ENCODE measurements at places on chromosomes 5 and 9.

DNA sequence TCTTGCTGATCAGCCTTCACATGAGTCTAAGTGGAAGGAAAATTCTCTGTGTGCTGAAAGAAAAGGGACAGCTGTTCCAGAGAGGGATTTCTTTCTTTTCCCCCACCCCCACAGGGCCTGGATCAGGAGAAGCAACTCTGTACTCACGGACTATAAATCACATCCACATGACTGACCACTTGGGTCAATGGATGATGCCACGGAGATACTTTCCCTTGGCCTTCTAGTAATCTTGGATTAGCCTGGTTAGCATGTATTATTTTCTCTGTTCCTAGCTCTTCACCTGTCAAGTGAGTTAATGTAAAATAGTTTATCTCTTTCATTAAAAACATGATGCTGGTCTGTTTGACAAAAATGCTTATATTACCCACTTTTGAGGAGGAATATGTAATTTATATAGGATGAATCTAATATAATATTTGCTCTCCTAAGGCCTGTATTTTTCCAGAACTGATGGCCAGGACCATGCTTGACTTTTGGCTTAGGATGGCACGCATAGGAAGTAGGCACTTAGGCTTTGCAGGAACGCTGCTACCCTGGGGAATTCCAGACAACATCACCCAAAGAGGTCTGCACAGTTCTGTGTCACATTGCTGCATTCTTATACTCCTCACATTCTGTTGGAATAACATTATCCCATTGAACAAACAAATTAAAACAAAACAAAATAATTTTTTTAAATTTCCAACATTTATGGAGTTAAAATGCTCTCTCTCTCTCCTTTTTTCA lies 892.1 kb downstream of the TLE1 start:
- no peak for DNase-seq

DNA sequence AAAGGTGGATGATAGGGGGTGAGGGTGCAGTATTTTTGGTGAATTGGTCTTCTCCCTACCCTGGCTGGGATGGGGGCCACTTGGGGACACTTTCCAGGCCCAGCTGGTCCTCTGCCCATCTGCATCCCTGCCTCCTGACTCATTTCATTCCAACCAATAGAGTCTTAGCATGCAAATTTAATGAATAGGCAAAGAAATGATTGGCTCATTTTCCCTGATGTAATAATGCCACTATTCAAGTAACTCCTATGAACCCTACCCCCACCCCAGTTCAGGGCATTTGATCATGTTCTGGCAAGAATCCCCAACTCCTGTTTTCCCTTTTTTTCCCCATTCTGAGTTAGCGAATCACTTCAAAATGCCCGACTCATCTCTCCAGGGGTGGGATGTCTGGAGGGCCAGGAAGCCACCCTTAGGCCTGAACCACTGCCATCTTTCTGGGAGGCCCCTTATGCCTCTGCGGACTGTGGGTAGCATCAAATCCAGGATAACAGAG lies 56.7 kb downstream of the PCDH1 start:
- no peak for DNase-seq

GRCh38 chr9:24416136-24416535 lies 129.6 kb downstream of the IZUMO3 start:
- DNase-seq, result no peak

DNA sequence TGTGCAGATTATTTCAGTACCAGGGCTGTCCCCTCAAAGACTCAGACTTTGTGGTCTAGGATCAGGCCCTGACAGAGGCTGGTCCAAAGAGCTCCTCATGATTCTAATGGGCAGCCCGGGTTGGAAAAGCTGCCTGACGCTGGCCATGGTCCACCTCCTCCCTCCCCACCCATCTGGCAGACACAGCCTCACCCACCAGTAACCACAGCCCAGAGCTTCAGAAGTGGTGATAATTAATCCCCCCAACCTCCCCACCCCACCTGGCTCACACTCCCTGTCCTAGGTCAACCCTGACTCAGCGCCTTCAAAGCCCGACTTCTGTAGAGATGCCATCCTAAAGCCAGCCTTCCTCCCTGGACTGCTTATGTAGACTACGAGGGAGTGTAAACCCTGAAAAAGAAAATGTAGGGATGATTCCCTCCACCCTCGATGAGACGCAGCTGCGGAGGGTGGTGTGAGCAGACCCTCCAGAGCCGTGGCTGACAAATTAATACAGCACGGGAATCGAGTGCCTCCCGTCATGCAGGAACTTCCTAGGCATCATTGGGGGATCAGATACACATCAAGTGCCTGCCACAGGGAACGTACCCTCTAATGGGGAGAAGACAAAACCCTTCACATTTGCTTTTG lies 7.0 kb downstream of the UBE2QL1 start:
- DNase-seq, result no peak

DNA sequence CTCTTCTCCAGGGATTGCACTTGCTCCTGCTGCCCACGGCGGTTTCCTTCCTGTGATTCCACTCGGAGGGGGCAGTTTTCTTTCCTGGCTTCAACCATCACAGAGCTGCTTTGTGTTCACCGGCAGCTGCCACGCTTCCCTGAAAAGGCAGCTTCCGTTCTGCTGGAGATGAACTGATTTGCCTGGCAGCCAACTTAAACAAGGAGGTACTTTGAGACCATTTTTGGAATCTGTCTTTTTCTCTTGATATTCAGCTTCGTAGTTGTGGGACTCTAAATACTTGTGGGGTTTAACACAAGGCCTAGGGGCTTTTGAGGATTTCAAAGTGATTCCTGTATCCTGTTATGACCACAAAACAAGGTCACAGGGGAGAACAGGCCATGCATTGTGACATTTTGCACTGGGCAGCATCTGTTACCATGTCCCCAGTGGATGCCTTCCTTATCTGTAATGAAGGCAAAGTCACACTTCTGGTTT lies 192.0 kb downstream of the MTRR start:
- DNase-seq, result no peak

GRCh38 chr5:54793468-54794134 lies 191.8 kb downstream of the ESM1 start:
- DNase-seq, result no peak

DNA sequence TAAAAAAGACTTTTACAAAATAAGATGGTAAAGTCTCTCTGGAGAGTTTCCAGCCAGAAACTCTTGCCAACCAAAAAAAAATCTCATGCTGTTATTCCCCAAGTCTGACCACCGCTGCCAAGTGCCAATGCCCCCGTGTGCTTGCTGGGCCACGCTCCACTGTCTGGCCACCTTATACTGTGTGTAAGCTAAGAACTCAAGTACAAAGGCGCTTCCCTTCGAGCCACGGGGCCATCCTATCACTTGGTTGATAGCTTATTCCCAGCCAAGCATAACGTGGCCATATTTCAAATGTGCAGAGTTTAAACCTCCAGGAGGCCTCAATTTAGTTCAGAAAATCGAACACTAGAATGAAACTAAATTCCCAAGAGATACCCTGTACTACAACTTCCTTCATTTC lies 36.0 kb downstream of the ROR2 start:
- DNase-seq, result no peak

DNA sequence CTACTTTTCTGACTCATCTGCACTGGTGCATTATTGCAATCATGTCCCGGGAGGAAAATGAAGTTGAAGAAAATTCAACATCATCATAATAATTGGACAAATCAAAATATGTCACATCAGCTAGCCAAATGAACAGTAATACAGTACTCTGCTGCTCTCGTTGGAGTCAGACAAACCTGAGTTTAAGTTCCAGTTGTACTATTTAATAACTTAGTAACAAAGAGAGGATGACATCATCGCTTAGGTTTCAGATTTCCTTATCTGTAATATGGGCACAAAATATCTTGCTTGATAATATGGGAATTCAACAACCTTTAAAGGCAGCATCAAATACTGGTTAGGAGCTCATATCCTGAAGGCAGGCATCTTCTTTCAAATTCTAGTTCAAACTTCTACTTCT lies 1248.9 kb upstream of the ACO1 start:
- no peak for DNase-seq

DNA sequence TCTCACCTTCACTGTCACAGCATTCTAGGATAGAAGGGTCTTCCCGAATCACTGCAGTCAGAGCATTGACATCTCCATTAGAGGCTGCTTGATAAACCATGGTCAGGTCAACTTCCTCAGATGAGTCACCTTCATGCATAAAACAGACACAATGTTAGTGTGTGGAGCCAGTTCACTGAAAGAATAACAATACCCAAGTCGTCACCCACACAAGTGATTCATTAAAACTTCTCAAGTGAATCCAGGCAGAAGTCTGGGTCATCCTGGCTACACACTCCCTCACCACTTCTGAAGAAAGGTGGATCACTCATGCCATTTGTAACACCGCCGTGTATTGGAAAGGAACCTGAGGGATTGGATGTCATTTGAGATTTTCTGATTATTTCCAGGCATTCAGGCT lies 49.6 kb downstream of the ANKRD55 start:
- no peak for DNase-seq

- DNase-seq, result no peak
Measured at GRCh38 chr5:16563686-16564085, 53.1 kb downstream of the RETREG1 start.

- no peak for DNase-seq
Measured at GRCh38 chr9:6931913-6932312, 174.1 kb downstream of the KDM4C start.

- no peak for DNase-seq
Measured at GRCh38 chr5:58927181-58927580, 344.3 kb downstream of the RAB3C start.
